Suppressor macrophage treated with lipopolysaccharide for 4 hours (primary cell): ENCODE measurements at places on chromosomes 7 and 10.

GRCh38 chr7:11726794-11727155 is 105.2 kb downstream of the THSD7A start:
- no peak for DNase-seq

DNA sequence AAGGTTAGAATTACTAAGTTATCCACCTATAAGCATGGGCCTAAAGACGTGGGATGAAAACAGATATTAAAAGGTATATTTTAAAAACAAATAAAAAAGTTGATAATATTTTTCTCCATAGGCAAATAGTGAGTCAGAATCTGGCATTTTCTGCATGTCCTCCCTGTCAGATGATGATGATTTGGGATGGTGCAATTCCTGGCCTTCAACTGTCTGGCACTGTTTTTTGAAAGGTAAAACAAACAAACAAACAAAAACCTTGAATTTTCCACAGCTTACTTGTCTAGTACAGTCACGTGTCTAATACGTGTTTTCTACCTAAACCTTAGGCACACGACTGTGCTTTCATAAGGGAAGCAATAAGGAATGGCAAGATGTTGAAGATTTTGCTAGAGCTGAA is 17.4 kb downstream of the HBP1 start:
- no peak for DNase-seq

- no peak for DNase-seq
Observed at GRCh38 chr7:149448961-149449360, 11.9 kb downstream of the ZNF777 start.

GRCh38 chr7:138543739-138544138 is 83.7 kb downstream of the TRIM24 start:
- DNase-seq: no peak

- DNase-seq: no peak
Observed at GRCh38 chr7:87316097-87316700, 29.3 kb upstream of the CROT start.

DNA sequence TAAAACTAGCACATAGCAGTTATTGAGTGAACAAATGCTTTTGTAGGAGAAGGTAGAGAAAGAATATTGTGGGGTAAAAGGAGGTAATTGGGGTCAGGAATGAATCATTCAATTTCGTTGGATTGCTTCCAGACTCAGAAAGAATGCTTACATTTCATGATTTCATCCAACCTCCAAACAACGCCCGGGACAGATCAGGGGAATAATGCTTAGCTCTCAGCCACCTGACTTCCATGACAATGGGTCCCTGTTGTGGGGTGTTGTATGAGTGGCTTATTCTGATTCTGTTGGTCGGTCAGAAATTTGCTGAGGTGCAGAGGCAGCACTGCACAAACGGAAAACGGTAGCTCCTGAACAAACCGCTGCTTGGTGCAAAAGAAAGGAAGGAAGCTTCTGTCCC is 24.0 kb upstream of the INPP5F start:
- DNase-seq: no peak

GRCh38 chr10:33661580-33662336 is 327.3 kb upstream of the NRP1 start:
- DNase-seq: peak; percentile 94
